ENCODE measurements at places on chromosomes 16 and 17.

DNA sequence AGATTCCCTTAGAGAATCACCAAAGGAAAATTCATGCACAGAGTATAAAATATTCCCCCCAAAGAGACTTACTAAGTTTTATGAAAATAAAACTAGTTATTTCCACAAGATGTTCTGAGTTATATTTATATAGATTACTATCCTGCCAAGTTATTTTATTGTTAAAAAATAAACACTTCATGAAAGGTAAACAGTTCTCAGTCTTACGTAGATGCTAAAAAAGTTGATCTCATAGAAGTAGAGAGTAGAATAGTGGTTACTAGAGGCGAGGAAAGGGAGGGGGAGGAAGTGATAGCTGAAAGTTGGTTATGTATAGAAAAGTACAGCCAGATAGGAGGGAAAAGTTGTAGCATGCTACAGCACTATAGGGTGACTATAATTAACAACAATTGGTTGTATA lies 65.2 kb downstream of the USP32 start:
- DNase-seq: no peak

DNA sequence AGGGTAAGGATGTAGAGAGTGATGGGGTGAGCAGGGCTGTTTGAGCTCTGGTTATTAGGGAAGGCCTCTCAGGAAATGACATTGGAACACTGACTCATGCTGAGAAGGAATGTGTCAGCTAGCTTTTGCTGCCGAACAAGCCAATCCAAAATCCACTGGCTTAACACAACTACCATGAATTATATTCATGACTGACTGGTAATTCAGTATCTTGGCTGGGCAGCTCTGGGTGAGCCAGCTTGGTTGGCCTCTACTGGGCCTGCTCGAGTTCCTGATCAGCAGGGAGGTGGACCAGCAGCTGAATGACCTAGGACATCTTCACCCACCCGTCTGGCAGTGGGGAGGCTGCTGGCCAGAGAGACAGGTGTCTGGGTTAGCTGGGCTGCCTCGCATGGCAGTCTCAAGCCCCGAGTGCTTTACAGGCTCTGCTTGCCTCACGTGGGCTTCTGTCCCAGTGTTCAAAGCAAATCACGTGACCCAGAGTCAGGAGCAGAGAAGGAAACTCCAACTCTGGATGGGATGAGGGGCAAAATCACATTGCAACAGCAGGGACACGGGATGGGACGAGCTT lies 209.4 kb downstream of the KATNIP start:
- DNase-seq: no peak

DNA sequence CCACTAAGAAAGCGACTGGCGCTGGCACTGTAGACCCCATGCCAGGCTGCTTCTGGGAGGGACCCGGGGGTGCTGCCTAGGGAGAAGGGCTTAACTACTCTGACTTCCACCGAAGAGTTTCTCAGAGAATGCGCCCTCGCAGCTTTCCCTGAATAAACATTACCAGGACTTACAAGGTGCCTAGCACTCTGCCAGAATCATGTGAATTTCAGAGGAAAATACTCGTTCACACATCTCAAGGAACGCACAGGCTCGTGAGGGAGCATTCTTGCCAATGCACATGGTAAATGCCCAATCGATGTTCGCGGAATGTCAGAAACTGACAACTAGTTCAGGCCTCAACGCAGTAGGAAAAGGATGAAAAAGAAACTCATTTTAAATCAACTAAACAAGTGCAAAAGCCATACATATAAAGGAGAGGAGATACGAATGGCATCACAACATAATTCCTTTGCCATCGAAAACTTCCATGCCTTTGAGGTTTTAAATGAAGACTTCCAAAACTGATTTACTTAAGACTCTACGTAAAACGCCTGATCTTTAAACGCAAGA lies 999 bp downstream of the CMC2 start:
- DNase-seq: no peak

GRCh38 chr17:77465358-77466041 lies 324.7 kb downstream of the SEC14L1 start:
- no peak for DNase-seq

- DNase-seq: no peak
Observed at GRCh38 chr17:7011942-7012254, 526 bp upstream of the RNASEK start.

DNA sequence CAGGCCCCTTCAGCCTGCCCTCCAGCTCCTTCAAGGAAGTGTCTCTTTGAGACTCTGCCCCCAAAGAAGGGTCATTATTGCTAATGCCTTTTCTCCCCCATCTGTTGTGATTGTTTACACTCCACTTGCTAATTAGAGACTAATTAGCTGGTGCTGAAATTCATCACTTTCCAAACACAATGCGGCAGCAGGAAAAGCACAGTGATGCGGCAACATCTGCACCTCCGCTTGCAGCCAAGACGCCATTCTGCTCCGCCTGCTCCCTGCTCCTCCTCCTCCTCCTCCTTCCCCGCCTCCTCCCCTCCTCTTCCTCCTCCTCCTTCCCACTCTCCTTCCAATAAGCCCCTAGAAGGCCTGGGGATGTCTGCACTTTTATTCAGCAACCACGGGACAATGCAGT lies 110.5 kb downstream of the SDK2 start:
- DNase-seq: no peak

DNA sequence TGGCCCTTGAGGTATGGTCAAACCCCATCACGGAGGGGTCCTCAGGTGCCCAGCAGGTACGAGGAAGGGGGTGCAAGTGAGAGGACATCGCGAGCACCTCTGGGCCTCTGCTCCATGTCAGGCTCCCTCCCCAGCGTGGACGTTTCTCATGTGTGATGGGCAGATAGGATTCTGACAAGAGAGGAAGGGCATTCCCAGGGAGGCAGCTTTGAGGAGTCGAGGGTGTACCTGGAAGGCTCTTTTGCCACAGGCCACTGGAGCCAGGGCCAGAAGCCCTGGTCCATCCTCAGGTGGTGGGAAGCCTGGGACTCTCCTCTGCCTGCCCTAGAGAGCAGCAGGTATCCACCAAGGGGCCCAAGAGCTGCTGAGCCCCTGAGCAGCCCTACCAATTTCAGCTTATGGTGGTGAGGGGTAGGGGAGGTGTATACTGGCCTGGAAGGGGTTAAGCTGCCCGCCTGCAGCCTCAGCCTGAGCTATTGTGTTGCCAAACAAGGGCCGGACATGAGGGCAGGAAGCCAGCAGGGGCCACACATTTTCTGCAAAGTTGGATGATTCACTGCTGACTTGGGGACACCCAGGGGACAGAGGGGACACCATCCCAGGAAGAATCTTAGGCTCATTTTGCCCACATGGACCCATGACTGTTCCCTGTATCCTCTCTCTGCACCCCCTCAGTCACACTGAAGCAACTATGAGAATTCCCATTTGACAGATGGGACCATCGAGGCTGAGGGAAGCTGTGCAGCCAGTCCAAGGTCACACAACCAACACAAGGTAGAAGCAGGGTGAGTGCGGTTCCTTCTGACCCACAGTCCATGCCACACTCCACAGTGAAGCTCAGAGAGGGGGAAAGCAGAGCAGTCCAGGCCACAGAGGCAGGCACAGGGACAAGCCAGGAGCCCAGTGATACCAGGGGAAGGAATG lies 1.7 kb downstream of the CDH5 start:
- DNase-seq: no peak

DNA sequence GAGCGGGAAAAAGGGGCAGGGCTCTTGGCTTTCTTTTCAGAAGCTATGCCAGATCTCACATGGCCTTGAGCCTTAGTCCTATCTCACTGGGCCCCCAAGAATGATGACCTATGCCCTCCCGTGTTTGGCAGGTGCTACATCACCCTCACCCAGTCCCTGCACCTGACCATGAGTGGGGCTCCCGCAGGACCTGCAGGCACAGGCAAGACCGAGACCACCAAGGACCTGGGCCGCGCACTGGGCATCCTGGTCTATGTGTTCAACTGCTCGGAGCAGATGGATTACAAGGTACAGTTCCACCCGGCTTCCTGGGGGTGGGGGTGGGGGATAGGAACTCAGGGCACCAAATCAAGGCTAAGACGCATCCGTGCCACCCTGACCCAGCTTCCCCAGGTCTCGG lies 120.9 kb downstream of the DNAH9 start:
- DNase-seq: no peak

- no peak for DNase-seq
Observed at GRCh38 chr17:77836557-77837041, 121.9 kb upstream of the TNRC6C start.

DNA sequence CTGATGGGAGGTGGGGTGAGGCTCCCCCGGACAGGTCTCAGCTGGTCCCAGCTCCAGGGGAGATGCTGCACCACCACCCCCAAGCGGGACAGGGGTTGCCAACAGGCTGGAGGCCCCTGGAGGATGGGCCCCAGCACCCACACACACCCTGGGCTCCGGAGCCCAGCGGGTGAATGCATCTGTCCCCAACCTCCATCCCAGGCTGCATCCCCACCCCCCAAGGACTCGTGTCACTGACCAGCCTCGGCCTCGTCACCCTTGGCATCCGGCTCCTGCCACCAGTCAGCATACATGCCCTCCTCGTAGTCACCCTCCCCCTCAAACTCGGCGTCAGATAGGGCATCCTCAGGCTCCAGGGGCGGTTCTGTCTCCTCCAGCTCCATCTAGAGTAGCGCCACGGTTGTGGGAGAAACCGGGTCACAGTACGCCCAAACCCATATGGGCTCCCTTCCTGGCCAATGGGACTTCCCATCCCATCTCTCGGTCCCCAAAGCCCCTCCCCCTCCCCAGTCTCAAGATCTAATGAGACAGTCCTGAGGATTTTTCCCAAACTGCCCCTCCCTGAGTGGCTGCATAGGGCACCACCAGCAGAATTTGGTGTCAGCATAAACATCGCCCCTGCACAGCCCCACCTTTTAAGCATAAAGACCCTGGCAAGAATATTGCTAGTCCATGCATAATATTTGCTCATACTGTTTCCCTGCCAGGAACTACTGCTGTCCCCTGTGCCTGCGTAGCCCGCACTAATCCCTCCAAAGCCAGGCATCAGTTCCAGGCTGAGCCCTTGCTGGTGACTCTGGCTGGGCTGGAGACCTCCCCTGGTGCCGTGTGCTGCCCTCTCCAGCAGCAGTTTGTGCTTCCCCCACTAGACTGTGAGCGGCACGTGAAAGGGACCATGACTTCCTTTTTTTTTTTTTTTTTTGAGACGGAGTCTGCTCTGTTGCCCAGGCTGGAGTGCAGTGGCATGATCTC lies 8.4 kb downstream of the P3H4 start:
- no peak for DNase-seq

DNA sequence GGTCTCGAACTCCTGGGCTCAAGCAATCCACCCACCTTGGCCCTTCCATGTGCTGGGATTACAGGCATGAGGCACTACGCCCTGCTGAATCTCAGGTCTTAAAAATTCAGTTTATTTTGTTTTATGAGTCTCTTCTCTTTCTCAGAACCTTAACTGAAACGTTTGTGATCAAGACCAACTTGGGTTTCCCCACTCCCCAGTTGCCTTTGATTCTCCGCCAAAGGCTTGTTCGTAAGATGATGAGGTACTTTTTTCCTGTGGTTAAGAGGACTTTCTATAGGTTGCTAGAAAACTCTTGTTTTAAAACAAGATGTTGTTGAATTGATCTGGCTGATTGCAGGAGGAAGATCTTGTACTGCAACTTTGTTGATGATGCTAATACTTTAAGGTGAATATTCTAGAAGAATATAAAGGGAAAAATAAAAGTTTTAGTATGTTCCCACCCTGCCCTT lies 11.7 kb downstream of the ABCC1 start:
- no peak for DNase-seq

GRCh38 chr17:77002103-77003045 lies 134.2 kb downstream of the MGAT5B start:
- no peak for DNase-seq

- DNase-seq: no peak
Observed at GRCh38 chr16:27381974-27382855, 19.8 kb upstream of the IL21R start.

DNA sequence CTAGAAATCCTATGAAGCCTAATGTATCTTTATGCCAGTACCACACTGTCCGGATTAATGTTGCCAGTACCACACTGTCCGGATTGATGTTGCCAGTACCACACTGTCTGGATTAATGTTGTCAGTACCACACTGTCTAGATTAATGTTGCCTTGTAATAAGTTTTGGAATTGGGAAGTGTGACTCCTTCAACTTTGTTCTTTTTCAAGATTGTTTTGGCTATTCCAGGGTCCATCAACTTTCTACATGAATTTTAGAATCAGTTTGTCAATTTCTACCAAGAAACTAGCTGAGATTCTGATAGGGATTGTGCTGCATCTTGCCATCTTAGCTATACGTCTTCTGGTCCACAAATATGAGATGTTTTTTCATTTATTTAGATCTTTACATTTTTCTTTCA lies 68.7 kb downstream of the TBX4 start:
- no peak for DNase-seq

- no peak for DNase-seq
Observed at GRCh38 chr16:23929856-23930255, 94.1 kb downstream of the PRKCB start.

DNA sequence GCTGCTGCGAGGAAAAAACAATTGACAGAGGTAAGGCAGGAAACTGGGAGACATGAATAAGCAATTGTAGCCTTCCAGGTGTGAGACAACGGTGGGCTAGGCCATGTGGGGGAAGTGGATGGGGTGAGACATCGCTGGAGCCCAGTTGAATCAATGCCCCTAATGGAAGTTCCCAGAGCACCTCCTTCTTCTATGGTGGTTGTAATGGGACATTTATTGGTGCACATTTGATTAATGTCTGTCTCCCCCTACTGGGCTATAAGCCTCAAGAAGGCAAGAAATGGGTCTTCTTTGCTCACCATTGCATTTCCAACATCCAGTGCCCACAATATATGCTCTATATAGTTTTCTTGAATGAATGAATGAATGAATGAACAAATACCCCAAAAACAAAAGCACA lies 22.7 kb upstream of the CD300E start:
- DNase-seq: no peak

DNA sequence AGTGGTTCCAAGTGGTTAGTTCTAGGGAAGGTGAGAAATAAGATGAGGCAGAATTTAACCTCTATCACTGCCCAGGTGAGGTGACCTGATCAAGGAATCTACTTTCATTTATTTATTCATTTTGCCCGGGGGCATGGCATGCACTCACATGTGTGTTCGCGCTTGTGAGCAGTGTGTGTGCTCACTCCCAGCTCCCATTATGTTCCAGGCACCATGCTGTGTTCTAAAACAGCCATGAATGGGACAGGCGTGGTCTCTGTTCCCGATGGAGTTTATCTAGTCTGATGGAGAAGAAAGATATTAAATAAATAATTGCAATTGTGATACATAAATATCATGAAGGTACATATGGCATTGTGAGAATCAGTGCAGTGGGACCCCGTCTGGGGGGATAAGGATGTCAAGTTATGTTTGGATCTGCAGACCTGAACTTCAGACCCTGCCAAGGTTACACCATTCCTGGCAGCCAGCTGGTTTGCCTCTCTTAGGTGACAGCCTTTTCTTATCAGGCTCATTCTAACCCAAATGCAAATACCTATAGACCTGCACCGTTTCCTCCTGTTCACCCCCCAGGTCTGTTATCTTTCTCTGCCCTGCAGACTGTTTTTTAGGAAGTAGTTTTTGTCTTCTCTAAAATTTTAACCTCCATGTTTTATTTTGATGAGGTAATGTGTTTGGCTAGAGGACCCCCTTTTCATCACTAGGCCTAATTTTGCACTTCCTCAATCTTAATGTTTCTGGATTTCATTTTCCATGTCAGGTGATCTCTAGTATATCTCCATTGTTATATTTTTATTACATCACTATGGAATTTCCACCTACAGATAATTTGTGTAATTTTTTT lies 11.8 kb downstream of the CYB5B start:
- DNase-seq: no peak

GRCh38 chr16:27740496-27741201 lies 190.7 kb downstream of the KATNIP start:
- no peak for DNase-seq
